ENCODE measurements at places on chromosomes 7 and 10. TPM values are rescaled to one million over a fixed set of nuclear protein-coding genes. Genes with fewer than 3 reads are reported as not detected.
A peak's percentile ranks its signal among the peaks of the same experiment; 100 is the strongest.

Gene HGF
- not detected for total RNA-seq

GRCh38 chr7:128933180-128933891 is 4.4 kb upstream of the IRF5 start:
- peak; percentile 52 for DNase-seq

GRCh38 chr7:152925412-152926147 is 166.0 kb downstream of the ACTR3B start:
- DNase-seq: no peak

- DNase-seq: no peak
Measured at GRCh38 chr10:114547514-114547913, 110.6 kb downstream of the ABLIM1 start.

- peak; percentile 61 for DNase-seq
Measured at GRCh38 chr7:104328296-104328969, at the start of gene LHFPL3. TSS of gene LHFPL3 (plus strand) at chr7:104328603.

DNA sequence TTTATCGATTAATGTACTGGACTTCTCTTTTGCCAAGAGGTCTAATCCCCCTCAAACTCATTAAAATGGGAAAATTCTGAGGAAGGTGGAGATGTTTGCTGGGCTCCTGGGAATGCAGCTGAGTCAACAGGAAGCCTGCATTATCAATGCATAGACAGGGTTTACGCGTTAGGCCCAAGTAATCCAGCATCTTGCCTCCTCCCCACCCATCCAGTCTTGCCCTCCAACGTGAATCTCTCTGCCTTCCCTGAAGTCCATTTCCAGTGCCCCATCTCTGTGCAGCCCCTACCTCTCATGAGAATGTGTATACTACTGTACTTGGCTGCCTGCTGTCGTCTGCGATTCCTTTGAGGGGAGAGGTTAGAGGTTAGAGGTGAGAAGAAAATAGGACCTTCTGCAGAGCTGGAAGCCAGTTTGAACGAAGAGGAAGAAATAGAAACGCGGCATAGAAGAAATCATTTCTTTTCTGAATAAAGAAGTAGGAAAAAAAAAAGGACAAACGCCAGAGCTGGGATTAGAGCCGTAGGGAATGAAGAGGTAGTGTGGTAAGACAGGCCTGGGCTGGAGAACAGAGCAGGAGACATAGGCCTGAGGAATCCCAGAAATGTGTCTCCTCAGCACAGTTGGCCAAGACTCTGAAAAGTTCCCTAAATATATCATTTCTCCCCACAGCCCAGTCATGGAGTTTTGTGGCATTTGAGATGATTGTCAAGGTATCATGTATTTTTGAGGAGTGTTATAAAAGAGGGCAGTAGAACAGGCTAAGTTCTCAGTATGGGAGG is 75.6 kb downstream of the MYOF start:
- DNase-seq: no peak

DNA sequence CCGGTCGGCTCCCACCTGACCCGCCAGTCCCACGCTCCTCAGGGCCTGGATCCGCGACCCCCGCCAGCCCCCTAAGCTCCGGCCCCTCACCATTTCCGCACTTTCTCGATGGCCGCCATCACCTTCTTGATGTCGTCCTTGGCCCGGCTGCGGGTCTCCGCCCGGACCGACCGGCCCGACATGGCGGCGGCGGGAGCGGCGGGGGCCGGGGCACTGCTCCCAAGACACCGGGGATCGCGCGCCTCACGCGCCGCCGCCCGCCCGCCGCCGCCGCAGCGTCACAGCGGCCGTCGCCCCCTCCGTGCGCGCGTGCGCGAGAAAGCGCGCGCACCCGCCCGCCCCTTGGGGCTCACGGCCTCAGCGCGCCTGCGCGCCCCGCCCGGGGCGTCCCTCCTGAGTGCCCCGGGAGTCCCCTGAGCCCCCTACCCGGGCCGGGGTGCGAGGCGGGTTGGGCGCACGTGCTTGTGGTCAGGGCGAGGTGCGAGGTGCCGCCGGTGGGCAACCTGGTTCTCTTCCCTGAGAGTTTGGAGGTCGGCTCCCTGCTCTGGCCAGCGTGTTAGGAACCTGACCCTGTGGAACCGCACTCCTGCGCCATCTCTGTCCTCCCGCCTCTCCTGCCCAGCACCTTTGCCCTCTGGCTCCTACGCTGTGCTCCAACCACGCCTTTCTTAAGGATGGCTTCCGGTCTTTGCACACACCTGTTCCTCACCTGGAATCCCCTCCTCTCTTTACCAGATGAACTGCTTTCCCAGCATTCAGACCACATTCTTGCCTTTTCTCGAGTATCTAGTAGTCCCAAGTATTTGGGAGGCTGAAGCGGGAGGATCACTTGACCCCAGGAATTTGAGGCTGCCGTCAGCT is at the start of gene BCL7B:
TSS of gene BCL7B (minus strand) at position 294 of the 861 bp plus-strand sequence. CDS start at position 182, 112 bp downstream.
- peak; percentile 90 for DNase-seq
